ENCODE measurements at places on chromosomes 13 and 19.

DNA sequence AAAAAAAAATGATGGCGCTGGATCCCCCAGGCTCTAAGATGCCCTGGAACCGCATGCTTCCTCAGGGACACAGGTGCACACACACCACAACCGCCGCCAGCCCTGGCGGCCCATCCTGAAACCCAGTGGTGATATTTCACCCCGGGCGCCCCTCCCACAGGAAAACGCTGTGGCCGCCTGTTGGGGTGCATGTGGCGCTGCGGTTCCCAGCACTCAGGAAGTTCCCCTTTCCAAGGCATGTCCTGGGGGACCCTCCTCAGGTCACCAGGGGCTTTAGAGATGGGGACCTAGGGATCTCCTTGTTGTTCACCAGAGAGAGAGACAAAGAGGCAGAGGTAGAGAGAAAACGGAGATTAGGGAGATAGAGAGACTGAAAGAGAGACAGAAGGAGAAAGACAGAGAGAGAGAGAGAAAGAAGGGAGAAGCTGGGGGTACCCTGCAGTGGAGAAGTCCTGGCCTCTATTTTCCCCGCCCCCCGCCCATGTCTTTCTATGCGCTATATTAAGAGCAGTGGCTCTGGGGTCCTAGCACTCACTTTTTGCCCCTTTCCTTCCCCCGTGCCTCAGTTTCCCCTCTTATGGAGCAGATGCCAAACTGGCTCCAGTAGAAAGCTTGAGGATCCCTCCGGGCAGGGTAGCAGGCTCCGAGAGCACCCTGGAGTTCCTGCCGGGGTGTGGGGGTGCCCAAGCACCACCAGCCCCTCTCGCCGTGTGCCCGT, 2.3 kb downstream of the ADGRE2 start:
- DNase-seq = no peak

DNA sequence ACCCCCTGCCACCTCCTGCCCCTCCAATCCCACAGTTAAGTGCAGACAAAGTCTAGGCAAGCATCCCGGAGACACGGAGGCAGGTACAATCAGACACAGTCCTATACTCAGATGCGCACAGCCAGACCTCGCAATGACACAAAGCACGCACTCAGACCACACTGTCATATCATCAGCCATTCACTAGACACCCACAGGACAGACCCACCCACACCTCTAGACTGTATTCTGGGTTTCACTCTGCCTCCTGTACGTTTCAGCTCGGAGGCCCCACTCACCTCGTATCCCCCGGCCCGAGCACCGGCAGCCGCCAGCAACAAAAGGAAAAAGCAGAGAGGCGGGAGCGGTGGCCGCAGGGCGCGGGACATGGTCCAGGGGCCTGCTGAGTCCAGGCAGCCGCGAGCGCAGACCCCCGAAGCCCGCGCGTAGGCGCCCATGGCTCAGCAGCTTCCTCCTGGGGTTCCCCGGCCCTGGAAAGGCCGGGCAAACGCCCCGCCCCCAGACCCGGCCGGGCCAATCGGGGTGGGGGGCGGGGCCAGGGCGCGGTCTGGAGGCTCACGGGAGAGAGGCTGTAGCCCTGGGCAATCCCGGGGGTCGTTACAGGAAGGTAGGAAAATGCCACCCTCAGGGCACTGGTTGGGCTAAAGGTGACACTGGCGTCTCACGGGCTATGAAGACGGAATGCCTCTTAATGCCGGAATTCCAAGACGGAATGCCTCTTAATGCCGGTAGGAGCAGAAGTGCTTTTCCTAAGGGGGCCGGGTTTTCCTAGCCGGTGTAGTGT, at the start of the genes MAN2B1 and WDR83:
Gene MAN2B1 (minus strand): TSS at position 478 of the 784 bp plus-strand sequence. CDS start 41 bp downstream, at position 437.
Gene WDR83 (plus strand): TSS at position 543 of the 784 bp plus-strand sequence. CDS start 2,984 bp downstream, outside the sequence.
- DNase-seq = no peak

DNA sequence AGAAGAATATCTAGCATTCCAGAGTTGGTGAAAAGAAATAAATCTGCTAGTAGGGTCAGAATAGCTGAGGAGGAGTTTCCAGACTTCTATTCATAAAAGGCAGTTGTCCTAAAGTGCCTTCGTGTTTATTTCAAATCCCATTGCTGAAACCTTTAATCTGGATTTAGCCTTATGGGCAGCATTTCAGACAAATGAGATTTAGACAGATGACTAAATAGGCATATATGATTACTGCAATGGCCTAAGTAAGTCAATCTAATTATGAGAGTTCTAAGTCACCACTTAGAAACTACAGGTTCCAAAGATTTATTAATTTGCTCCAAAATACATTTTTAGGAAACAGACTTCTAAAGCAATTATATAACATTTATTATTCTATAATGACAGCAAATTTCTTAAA, 368.7 kb downstream of the LIG4 start:
- no peak for DNase-seq

- no peak for DNase-seq
Observed at GRCh38 chr19:821825-822503, at the start of gene PLPPR3. Gene PLPPR3, minus strand, starts transcription at chr19:821955. Its CDS starts 396 bp downstream, at chr19:821559.

GRCh38 chr19:41619018-41619556, 7.8 kb downstream of the CEACAM4 start:
- DNase-seq = no peak

- DNase-seq = no peak
Observed at GRCh38 chr19:829129-829758, 1.6 kb downstream of the AZU1 start.

All from HS-27A (cell line).